Spinal cord (tissue), 10 donors: ENCODE measurements at places on chromosomes 11 and 22.

GRCh38 chr11:45091563-45092403, 54.7 kb upstream of the PRDM11 start:
- no peak for DNase-seq

DNA sequence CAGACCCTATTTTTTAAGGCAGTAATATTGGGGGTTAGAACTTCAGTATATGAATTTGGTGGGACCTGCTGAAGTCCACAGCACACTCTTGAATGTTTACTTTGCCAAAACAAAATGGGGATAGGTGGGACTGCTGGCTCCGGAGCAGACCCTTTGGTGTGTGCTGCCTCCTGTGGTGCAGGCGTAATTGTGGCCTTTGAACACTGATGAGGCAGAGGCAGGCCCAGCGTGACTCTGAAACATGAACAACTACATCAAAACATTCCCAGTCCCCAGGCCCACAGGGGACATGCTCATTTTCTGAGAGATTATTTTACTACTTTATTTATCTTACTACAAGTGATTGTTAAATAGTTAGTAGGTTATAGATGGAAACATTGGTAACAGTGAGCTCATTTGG, 225.0 kb upstream of the TBCEL start:
- DNase-seq: no peak

- DNase-seq: no peak
Observed at GRCh38 chr11:36012455-36012854, 68.6 kb downstream of the LDLRAD3 start.

GRCh38 chr11:71342116-71342515, 89.7 kb upstream of the SHANK2 start:
- DNase-seq: no peak

DNA sequence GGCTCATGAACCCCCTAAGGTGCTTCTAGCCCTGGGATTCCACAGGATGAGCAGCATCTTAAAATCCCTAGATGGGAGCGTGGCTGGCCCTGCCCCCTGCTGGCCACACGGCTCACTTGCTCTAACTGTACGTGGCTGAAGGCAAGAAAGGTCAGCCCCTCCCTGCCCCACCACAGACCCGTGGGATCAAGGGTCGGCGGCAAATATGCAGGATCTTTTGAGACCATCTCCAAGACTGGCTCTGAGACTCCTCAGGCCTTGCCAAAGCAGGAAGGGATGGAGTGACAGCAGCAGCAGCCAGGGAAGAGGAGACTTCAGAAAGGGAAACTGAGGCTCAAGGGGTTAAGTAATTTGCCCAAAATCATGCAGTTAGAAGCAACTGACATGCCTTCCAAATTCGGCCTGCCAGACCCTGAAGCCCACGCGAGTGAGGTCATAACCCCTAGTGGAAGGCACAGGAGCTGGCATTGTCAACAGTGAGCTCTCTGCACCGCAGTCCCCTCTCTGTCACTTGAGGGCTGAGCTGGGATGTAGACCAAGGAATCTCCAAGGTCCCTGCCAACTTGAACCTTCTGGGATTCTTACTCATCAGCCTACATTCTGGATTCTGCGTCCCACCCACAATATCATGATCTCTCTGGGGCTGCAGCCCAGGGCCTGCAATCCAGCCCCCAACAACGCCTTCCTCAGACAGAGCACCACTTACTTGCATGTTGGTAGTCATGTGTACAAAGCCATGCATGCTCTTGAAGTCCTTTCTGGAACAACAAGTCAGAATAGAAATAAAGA, 31.4 kb downstream of the CREB3L1 start:
- peak; percentile 80 for DNase-seq

- DNase-seq: no peak
Observed at GRCh38 chr11:130237282-130238006, 77.3 kb downstream of the ZBTB44 start.

DNA sequence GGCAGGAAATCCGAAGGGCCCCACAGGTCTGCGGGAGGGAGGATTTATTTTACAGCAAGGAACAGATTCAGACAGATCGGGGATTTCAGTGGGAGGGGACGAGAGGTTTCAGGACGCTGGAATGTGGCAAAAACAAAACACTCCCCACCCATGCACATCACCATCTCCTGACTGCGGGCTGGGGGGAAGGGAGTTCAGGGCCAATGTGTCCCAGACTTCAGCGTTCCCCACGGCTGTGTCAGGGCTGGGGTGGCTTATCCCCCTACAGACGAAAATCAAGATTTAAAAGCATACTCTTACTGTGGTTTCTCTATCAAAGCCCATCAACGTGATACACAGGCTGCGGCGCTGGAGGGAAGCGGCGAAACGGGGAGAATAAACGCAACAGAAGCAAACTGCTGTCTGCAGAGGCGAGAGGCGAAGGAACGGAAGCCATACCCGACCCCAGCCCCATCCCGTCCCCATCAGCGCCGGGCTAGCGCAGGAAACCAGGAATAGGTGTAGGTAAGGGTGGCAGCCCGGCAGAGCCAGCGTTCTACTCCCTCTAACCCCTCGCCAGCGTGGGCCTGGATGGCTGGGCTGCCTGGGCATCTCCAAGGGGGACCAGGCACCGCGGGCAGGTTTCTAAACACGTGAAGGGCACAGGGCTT, 2.7 kb downstream of the TENM4 start:
- DNase-seq: peak; percentile 82

GRCh38 chr11:86246293-86246675, 1.7 kb downstream of the EED start:
- DNase-seq: no peak

GRCh38 chr11:20474882-20475517, 87.5 kb downstream of the PRMT3 start:
- DNase-seq: no peak
